ENCODE measurements at places on chromosomes 4 and X.

GRCh38 chr4:22730021-22730420, 37.3 kb downstream of the GBA3 start:
- no peak for DNase-seq

GRCh38 chr4:116925900-116926457, 159.4 kb downstream of the TRAM1L1 start:
- DNase-seq = no peak

GRCh38 chr4:139144161-139144859, 32.7 kb downstream of the ELF2 start:
- DNase-seq = peak; percentile 40

- no peak for DNase-seq
Measured at GRCh38 chr4:67037504-67038227, 507.6 kb downstream of the CENPC start.

GRCh38 chr4:40603281-40603680, 26.4 kb downstream of the RBM47 start:
- no peak for DNase-seq

GRCh38 chr4:43242606-43243005, 350.1 kb downstream of the GRXCR1 start:
- no peak for DNase-seq

All from left colon (tissue), 2 donors.